ENCODE measurements at places on chromosomes 12 and 14. TPM values are rescaled to one million over a fixed set of nuclear protein-coding genes. Genes with fewer than 3 reads are reported as not detected.

The PLCZ1 gene
- total RNA-seq, result not detected

DNA sequence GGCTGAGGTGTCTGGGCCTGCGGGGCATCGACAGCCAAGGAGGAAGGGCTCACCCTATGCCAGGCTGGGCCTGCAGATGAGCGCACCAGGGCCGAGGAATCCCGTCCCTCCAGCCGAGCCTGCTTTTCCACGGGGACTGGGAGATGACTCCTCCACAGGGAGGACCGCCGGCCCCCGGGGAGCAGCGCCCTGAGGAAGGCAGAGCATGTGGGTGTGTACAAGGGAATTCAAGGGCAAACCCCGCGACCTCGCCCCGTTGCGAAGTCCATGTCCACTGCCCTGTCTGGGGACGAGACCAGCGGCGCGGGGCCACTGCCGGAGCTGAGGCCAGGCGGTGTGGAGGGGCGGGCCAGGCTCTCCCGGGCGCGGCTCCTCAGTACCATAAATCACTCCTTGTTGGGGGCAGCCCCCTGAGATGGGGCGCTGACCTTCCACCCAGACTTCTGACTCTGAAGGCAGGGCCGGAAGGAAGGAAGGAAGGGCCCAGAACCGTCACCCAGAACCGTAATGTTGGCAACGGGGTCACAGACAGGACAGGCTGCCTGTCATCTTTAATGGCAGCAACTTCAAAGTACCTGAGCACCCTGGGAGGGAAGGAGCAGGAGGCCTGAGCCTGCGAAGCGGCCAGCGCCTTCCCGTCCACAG, 52.5 kb downstream of the RNF34 start:
- DNase-seq, result no peak

DNA sequence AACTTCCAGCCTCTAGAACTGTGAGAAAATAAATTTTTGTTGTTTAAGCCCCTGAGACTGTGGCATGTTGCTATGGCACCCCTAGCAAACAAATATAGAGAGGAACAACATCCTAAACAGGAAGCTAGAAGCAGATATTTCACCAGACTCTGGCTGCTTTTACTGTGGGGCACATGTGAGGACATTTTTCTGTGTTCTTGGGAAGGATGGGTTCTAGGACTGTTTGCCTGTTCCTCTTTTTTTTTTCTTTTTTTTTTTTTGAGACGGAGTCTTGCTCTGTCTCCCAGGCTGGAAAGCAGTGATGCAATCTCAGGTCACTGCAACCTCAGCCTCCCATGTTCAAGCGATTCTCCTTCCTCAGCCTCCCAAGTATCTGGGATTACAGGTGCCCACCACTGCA, 4.2 kb upstream of the HRK start:
- no peak for DNase-seq

- DNase-seq, result no peak
Observed at GRCh38 chr12:106086696-106087095, 52.1 kb downstream of the NUAK1 start.

DNA sequence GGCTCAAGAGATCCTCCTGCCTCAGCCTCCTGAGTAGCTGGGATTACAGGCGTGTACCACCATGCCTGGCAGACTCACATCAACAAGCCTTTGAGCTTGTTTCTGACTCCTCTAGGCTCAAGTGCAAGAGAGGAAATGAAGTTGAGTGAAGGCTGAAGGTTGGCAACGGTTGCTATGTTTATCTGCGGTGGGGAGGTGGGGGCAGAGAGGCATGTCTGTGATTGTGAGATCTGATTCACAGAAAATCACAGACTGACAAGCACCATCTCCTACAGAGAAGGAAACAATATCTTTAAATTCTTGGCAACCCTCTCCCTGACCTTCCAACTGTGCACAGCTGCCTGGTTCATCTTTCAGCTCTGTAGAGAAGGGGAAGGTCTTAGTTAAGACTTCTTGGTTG, 22.1 kb upstream of the NINJ2 start:
- no peak for DNase-seq

GRCh38 chr14:47549886-47550285, 125.5 kb downstream of the MDGA2 start:
- no peak for DNase-seq

DNA sequence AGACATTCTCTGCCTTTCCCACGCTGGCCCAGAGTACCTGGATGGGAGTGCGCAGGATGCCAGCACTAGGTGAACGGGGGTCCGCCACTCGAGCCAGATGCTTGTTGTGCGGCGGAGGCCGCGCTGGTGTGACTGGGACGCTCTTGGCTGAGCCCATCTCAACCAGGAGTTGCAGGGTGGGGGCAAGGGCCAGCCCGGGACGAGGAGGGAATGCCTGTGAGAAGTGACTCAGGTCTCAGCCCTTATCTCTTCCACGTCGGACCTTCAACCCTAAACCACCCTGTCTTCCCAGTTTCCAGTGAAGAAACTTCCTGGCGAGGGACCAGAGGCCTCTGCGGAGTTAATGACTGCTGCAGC, 312 bp downstream of the CDCA3 start:
- no peak for DNase-seq
